Fibroblast of mammary gland (primary cell): ENCODE measurements at places on chromosomes 4 and X.

DNA sequence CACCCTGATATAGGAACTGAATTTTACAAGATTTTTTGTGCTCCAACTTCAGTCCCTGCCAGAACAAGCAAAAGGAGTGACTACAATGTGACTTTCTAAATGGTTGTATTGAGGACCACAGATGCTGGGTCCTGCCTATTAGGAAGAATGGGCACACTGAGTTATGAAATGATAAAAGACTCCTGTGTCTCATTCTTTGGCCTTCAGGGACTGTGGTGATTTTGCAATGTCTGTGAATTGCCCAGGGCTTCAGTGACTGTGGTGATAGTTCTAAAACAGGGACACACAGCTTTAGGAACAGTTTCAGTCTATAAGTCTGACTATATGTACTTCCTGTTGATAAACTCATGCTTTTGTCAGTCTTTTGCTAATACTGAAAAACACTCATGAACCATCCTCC is 210.2 kb downstream of the DMD start:
- DNase-seq, result no peak

- DNase-seq, result no peak
Observed at GRCh38 chr4:79249881-79250503, 75.9 kb downstream of the NAA11 start.

DNA sequence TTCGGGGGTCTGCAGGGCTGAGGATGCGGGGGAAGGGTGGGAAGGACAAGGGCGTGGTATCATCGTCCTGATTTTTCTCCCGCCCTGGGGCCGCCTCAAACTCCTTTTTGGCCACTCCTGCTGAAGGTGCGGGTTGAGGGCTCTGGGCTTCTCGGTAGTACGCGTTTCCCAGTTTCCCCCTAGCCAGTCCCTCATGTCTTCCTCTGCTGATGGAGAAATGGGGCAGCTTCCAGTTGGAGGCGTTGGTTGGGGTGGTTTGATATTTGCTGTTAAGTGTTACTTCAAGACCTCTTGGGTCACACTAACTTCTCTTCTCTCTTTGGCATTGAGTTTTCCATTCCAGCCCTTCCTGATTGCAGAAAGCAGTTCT is 482 bp downstream of the GSTCD start:
- DNase-seq, result peak; percentile 15

- DNase-seq, result peak; percentile 90
Observed at GRCh38 chr4:151184523-151185458, 85.4 kb downstream of the RPS3A start.

DNA sequence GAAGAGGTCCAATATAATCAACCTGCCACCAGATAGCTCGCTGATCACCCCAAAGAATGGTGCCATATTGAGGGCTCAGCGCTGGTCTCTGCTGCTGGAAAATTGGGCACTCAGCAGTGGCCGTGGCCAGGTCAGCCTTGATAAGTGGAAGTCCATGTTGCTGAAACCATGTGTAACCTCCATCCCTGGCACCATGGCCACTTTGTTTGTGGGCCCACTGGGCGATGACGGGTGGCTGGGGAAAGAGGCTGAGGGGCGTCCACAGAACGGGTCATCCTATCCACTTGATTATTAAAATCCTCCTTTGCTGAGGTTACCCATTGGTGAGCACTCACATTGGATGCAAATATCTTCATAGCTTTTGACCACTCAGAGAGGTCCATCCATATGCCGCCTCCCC is 7.7 kb downstream of the F8A2 start:
- DNase-seq, result no peak

GRCh38 chr4:175807547-175807946 is 4.5 kb downstream of the GPM6A start:
- DNase-seq, result no peak

DNA sequence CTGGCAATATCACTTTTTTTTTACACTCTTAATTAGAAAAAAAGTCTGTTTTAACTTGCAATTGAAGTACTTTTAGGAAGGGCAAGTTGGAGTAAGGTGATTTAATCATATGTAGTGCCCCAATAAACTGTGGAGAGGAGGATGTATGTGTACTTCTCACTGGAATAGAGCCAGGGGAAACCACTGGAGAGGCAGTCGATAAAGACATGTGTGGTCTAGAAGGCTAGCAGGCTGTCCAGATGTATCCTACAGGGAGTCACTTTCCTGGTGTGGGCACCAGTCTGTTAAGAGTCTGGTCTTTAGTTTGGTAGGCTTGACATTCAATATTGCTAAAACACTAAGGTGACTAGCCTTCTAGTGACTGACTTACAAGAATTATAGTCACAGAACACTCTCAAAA is 9.6 kb upstream of the SGMS2 start:
- DNase-seq, result no peak

DNA sequence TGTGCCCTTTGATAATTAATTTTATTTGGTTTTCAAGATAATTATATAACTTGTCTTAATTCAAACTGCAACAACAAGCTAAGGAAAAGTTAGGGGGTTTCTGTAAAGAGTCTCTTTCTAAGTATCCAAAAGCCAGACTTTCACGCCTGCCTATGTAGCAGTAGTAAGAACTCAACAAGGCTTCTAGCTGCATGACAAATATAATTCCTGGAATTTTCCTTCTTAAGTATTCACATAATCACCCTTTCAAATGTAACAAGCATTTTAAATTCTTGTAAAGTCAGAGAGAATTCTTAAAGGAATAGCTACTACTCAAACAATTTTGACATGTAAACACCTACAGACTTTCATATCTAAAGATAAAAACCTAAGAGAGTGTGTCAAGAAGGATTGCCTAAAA is 189.7 kb upstream of the NDST3 start:
- DNase-seq, result no peak

DNA sequence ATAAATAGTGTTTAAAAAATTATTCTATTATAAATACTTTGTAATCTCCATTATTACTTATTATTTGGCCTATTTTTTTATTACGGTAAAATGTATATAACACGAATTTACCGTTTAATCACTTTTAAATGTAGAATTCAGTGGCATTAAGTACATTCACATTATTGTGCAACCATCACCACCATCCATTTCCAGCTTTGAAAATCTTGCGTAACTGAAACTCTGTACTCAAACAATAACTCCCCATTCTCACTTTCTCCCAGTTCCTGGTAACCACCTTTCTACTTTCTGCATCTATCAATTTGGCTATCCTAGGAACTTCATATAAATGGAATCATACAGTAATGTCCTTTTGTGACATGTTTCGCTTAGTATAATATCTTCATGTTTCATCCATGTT is 45.7 kb downstream of the PASD1 start:
- no peak for DNase-seq

- no peak for DNase-seq
Observed at GRCh38 chr4:53552711-53553110, 38.6 kb downstream of the LNX1 start.

- no peak for DNase-seq
Observed at GRCh38 chr4:134727696-134728095, 526.1 kb upstream of the PABPC4L start.

- no peak for DNase-seq
Observed at GRCh38 chrX:13485167-13485566, 84.2 kb upstream of the EGFL6 start.

DNA sequence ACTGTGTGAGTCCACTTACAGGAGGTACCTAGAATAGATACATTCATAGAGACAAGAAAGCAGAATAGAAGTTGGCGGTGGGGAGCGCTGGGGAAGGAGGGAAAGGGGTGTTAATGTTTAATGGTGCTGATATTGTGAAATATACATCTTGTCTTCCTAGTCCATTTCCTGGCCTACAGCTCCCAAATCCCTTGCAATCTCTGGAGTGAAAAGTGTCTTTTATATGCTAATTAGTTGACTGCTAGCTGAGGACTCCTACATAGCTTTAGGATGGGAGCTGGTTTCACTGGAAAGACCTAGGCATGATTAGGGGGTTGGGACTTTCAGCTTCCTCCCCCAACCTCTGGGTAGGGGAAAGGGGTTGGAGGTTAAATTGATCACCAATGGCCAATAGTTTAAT is 36.0 kb downstream of the FUNDC1 start:
- no peak for DNase-seq

GRCh38 chr4:69823048-69823447 is 36.9 kb downstream of the SULT1E1 start:
- no peak for DNase-seq

GRCh38 chr4:174983128-174983750 is 65.1 kb downstream of the ADAM29 start:
- no peak for DNase-seq

- no peak for DNase-seq
Observed at GRCh38 chrX:66328950-66329596, 165.0 kb downstream of the HEPH start.

- DNase-seq, result peak; percentile 4
Observed at GRCh38 chrX:92232182-92232581, 453.0 kb downstream of the PCDH11X start.

GRCh38 chr4:129379429-129379828 is 283.5 kb downstream of the C4orf33 start:
- no peak for DNase-seq

DNA sequence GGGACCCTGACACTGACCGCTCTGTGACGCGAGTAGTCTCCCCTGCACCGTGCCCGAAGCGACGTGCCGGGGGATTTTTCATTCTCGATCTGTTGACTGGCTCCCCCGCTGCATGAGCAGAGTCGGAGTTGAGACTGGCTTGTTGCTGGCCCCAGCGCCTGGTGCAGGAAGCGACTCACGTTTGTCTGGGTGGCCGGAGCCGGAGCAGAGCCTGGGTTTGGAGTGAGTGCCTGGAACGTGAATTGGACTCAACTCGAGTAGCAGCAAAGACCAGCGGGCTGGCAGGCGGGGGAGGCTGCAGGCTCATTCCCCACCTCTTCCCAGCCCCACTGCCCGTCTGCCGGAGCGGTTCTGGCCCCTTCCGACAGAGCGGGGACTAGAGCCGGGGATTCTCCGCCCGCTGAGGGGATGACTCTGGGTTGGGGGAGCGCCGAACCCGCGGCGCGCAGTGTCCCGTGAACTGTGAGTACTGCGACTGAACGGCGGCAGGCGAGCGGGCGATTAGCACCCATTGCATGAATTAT is 554 bp downstream of the PCDH7 start:
- DNase-seq, result peak; percentile 47

DNA sequence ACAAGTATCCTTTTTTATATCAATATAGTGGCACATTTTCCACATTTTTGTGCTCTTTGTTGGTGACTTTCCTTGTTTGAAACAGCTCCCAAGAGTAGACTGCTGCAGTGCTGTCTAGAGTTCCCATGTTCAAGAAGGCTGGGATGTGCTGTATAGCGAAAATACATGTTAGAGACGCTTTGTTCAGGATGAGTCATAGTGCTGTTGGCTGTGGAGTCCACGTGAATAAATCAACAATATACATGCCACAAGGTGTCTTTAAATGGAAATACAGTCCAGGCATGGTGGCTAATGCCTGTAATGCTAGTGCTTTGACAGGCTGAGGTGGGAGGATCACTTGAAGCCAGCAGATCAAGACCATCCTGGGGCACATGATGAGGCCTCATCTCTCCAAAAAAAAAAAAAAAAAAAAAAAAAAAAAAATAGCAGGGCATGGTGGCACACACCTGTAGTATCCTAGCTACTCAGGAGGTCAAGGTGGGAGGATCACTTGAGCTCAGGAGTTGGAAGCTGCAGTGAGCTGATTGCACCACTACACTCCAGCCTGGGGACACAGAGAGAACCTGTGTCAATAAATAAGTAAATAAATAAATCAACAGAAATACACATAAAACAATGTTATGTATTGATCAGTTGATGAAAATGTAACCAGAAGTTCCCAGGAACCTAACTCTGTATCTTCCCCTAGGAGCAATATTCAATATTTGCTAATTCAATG is 256.8 kb upstream of the STS start:
- DNase-seq, result no peak

- DNase-seq, result peak; percentile 26
Observed at GRCh38 chr4:152095701-152096070, 334.9 kb upstream of the GATB start.

DNA sequence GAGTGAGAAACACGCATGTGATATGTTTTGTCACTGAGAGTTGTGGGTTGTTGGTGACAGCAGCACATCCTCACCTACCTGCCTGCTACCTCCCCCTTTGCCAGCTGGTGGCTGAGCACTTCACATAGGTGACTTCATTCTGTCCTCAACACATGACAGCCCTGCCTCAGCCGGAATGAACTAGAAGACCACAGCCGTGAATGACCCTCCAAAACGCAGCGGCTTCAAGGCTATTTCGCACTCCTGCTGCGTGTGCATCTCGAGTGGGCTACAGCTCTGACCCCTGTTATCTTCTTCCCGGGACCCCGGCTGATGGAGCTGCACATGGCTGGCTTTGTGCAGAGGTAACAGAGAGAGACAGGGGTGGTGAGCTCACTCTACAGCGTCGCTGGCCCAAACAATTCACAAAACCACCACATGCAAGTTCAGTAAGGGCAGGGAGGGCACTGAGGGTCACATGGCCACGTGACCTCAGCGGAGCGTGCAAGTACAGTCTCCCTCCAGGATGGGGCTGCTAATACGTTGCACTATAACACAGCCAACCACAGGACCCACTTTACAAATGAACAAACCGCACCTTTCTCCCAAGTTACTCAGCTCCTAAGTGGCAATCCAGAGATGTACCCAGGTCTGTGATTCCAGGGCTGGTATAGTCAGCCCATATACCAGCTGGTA is 6.3 kb upstream of the PPP2R2C start:
- no peak for DNase-seq

DNA sequence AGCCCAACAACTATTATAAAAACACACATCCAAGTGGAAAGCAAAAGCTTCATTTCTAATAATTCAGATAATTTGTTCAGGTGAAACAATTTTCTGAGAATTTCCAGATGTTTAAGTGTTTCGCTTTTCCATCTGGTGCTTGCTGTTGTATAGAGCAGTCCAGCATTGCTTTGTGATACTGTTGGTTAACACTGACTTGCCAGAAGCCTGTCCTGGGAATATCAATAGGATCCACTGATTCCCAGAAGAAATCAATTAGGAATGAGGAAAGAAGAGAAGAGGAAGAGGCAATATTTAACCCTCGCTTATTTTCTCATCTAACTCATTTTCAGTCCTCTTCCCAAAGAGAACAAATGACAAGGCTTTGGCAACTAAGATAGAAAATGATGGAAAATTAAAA is 94.9 kb upstream of the DDIT4L start:
- DNase-seq, result no peak

DNA sequence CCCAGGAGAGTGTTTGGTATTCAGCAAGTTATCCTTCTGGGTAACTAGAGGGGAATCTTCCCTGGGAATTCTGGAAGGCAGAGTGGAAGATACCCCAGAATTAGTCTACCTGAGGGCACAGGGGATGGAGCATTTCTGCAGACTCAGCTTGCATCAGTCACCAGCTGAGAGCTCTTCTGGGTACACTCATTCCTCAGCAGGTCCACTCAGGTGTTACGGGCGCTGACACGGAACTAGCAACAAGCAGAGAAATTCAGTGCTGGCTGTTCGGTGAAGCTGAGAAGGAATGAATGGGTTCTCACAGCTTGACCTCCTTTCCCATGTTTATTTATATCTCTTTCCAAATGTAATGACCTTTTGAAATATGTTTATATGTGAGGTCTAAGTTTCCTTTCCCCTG is 106.0 kb upstream of the PNPLA4 start:
- DNase-seq, result no peak
